ENCODE measurements at places on chromosomes 2 and 18.

GRCh38 chr2:120765678-120766469 lies 30.2 kb downstream of the GLI2 start:
- no peak for DNase-seq

DNA sequence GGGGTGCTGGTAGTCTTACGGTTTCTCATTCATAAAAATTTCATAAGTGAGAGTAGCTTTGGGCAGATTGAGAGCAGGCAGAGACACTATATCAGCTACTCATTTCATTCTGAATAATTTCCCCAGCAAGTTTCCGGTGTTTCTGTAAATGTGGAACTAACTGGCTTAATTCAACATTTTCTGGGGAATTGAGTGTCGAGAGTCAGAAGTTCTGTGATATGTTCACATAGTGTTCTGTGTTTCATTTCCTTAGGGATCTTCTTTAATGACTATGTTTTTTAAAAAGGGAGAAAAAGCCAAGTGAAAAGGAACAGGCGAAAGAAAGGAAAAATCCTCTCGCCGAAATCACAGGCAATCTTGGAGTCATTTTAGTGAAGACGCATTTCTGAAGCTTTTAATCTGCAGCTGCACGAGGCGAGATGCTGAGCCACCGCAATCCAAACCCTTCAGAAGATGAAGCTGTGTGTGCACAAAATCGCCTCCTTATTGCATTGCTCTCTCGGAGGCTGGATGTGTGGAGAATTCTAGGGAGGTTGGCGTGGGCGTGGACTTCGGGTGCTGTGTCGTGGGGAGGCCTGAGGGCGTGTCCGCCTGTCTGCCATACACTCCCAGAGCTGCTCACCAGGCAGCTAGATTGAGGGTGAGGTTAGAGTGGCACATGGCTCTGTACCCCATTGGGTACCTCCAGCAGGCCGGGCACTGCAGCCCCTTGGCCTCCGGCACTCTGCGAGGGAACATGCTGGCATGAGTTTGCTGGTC lies 38.4 kb upstream of the HDAC4 start:
- no peak for DNase-seq

- DNase-seq, result no peak
These were observed 14.7 kb upstream of the CHMP3 start for GRCh38 chr2:86577817-86578456.

DNA sequence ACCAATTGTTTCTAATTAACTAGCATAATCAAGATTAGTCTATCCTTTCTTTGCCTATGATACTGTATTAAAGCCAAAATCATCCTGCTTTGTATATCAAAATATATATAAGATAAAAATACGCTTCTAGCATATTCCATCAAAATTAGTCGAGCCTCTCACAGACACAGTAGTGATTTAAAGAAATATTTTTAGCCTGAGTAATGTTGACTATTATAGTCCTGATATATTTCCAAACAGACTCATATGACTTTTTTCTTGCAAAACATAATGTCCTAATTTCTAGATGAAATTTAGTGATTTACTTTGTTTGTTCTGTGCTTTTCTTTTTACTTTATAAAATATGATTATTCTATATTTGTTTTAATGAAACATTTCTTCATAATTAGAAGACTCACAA lies 30.9 kb downstream of the FAP start:
- DNase-seq, result no peak

DNA sequence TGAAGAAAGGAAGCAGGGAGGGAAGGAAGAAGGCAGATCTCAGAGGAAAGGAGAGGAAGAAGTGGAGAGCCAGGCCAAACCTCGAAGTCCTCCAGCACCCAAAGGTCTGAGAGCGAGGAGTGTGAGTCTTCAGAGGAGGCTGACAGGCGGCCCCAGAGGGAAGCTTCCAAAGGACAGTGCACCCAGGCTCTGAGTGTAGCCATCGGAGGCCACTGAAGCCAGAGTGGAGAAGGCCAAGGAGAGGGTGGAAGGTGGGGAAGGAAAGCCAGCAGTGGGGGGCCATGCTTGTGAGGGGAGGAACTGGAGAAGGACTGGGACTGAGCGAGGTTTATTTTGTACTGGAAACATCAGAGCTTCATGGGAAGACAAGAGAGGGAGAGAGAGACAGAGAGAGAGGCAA lies 6.0 kb downstream of the ATP6V1B1 start:
- no peak for DNase-seq

- no peak for DNase-seq
These were observed 12.7 kb downstream of the MYO1B start for GRCh38 chr2:191257934-191258333.

DNA sequence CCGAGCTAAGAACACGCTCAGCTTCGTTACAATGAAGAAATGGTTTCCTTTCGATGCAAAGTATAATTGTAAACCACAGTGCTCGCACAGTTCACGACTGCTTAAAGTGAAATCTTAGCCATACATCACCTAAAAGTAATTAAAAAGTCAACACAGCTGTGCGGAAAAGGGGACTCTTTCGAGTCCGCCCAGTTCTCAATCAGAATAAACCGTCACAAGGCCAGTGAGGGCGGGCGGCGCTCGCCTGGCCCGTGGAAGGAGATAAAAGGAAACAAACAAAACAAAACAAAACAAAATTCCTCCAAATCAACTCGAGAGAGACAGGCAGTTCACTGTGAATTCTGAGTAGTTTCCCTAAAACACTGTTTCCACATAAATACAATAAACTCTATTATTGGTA lies 200.9 kb downstream of the TWIST2 start:
- DNase-seq, result no peak

DNA sequence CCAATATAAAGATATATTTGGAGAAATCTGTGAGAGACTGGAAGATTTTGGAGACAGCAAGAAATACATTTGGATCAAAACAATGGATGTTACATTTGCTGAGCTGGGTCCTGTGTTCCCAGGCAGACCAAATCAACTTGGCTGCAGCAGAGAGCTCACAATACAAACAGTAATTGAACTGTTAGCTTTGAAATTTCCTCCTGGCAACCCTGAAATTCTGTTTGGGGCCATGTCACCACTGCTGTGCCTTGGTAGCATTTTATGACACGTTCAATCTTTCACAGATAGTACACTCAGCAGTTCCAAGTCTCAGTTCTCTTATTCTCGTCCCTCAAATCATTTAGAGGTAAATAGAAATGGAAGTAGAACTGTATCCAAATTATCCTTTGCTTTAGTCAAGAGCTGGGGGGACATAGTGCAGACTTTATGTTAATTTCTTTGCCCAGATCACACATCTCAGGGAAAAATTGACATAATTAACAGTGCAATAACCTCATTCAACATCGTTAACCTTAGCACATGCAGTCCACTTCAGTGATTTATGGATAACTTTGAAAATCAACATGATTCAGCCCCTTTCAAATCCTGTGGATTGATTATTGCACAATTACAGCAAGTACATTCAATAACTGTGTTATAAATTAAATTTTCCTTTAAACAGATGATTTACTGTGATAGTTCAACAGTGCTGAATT lies 277.4 kb upstream of the MC4R start:
- no peak for DNase-seq

DNA sequence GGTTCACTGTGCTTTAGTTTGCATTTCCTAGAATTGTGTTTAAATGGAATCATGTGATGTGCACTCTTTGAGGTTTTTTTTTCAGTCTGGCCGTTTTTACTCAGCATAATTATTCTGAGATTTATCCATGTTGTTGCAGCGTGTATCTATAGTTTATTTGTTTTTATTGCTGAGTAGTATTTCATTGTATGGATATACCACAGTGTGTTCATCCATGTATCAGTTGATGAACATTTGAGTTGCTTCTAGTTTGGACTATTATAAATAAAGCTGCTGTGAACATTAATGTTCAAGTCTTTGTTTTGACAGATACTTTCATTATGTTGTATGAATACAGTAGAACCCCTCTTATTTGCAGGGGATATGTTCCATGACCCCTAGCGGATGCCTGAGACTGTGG lies 39.1 kb downstream of the TRAF3IP1 start:
- DNase-seq, result no peak

DNA sequence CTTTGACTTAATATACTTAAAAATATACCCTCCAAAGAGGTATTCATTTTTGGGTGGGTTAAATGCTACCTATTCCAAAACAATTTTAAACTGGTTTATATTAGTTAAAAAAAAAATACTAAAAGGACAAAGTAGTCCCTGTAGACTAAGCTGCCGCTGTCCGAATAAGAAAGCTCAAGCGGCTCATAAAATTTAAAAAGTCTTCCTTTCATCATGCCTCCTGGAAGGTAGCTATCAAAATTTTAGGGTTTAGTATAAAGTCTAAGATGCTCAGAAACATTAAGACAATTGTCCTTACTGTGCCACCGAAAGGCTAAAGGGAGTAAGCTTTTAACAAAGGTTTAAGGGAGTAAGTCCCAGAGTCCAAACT lies 440 bp upstream of the UGGT1 start:
- no peak for DNase-seq

- no peak for DNase-seq
These were observed 41.9 kb downstream of the ITGB6 start for GRCh38 chr2:160157861-160158829.

DNA sequence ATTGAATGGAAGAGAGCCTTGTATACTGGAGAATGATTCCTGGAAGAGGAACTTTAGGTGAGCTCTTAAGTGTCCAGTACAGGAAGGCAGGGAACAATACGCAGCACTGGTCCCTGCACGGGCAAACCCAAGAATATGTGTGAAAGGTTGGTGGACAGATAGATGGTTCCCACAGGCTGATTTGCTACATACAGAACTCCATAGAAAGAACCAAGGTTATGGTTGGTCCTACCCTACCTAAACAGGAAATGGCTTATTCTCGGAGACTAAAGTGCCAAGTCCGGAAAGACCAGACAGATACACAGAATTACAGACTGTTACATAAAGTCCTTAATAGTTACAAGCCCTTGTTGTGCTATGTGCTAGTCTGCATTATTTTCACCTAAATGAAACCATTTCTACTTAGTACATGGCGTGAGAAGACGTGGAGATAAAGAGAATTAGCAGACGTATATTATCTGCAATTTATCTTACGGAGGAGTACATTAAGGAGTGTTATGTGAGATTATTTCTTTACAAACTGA lies 1.2 kb downstream of the REV1 start:
- no peak for DNase-seq

DNA sequence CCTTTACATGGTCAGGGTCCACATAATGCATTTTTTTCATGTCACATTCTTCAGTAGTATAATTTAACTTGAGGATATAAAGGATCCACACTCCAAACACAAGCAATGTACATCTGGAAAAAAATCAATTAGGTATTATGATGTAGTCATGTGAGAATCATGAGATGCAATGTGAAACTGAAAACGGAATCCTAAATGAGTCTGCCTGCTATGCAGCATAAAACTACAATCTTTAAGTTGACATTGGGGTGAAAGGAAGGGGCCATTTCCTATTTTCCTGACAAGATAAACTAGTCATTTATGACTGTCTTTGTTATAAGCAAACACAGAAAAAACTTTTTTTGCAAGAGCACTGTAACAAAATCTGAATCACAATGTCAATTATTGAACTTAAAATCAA lies 27.6 kb downstream of the ST3GAL5 start:
- no peak for DNase-seq

- DNase-seq, result no peak
These were observed 78.6 kb downstream of the FAM228A start for GRCh38 chr2:24253303-24253919.

DNA sequence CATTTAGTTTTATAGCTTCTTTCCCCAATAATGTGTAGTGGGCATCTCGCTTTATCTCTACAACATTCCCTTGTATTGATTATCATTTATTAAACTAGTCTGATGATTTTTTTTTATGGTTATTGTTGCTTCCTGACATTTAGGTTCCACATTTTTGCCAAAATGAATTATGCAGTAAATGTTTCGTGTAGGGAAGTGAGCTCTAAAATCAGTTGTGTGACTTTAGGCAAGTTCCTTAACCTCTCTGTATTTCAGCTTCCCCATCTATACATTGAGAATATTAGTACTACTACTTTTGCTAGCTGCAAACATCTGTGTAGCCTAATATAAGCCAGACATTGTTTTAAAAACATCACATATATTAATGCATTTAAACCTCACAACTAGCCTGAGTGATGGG lies 22.9 kb downstream of the SOCS6 start:
- no peak for DNase-seq

- DNase-seq, result no peak
These were observed 385.2 kb downstream of the EPHA4 start for GRCh38 chr2:221186873-221187272.

GRCh38 chr2:196291426-196291825 lies 120.0 kb upstream of the STK17B start:
- no peak for DNase-seq

GRCh38 chr18:12879840-12880540 lies 4.0 kb downstream of the PTPN2 start:
- no peak for DNase-seq

- DNase-seq, result no peak
These were observed 110.0 kb upstream of the ARL4C start for GRCh38 chr2:234606896-234607295.

DNA sequence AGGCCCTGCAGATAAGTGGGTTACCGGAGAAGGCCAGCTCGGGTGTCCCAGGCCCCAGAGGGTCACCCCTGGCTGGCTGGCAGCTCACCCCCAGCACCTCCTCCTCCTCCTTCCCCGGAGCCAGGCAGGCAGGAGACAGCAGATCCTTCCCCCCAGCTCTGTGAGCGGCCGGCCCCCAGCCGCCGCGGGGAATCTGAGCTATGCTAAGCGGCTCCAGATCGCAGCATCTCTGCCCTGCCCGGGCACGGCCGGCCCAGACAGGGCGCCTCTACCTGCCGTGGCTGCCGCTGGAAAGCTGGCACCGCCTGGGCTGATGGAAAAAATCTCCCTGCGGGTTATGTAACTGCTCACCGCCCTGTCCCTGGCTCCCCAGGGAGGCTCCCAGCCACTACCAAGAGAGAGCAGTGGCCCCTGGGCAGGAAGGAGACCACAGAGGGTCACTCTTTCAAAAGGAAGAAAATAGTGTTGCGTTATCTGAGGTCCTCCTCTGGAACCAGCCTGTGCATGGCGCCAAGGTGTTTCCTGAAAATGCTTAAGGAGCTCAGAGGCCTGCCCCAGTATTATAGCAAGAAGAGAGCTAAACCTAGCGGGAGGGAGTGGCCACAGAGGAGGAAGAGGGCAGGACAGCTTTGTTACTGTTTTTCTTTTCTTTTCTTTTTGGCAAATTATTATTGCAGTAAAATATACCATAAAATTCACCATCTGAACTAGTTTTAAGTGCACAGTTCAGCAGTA lies 179.0 kb downstream of the SMAD7 start:
- DNase-seq, result no peak

DNA sequence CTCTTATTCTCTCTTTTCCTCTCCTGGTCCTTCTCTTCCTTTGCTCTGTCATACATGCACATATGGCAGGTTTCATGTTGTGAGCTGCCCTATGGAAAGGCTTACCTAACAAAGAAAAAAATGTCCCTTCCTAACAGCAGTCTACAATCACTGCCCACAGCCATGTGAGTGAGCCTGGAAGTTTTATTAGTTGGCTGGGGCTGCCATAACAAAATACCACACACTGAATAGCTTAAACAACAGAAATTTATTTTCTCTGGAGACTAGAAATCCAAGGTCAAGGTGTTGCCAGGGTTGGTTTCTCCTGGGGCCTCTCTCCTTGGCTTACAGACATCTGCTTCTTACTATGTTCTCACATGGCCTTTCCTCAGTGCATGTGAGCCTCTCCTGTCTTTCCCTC lies 142.1 kb downstream of the TRIB2 start:
- DNase-seq, result no peak
